Left cardiac atrium (tissue), 4 donors: ENCODE measurements at places on chromosomes 4 and X. TPM values are rescaled to one million over a fixed set of nuclear protein-coding genes. Genes with fewer than 3 reads are reported as not detected.

Gene CXCL3
- 0.88 TPM for total RNA-seq

Gene BMPR1B
- total RNA-seq, result 2.0 TPM

Gene NALF2
- total RNA-seq, result 57.0 TPM

Gene GAB1
- total RNA-seq, result 35.4 TPM

DNA sequence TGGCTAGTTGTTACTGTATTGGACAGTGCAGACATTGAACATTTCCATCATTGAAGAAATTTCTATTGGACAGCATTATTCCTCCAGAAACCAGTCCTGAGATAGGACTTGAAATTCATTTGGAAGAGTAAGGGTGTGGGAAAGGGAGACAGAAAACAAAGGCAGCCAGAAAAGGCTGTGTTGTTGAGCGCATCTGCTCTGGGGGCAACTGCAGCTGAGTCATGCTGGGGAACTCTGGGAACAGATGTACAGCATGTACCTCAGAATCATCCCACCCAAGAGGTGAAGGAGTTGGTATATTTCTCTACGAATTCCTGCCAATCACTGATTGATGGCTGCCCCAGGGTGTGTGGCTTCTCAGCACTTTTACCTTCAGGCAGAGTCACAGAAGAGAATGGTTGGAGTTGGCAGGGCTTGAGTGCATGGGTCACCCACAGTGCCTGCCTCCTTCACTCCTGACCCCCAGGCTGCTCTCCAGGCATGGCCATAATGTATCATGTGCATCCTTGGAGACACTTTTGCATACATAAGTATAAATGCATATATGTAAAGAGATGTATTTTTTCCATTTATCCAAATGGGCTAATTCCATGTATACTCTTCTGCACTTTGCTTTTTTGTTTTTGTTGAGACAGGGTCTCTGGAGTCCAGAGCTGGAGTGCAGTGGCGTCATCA is 39.4 kb downstream of the GEMIN8 start:
- no peak for DNase-seq

- DNase-seq, result no peak
These were observed 96.7 kb downstream of the SRPX start for GRCh38 chrX:38124000-38124399.

GRCh38 chr4:30537456-30537855 is 182.7 kb upstream of the PCDH7 start:
- no peak for DNase-seq

DNA sequence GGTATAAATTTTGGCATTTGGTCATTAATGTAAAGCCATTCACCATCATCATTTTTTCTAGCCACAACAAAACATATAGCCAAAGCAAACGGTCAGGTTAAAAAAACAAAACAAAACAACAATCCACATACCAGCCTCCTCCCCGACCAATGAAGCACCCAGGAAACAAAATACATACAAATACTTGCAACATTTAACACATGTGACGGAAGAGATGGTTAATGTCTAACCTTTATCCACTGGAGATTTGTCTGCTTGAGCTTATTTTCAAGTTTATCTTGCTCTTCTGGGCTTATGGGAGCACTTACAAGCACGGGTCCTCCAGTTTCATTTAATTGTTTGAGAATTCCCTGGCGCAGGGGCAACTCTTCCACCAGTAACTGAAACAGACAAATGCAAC is 857.5 kb upstream of the FTHL17 start:
- no peak for DNase-seq

DNA sequence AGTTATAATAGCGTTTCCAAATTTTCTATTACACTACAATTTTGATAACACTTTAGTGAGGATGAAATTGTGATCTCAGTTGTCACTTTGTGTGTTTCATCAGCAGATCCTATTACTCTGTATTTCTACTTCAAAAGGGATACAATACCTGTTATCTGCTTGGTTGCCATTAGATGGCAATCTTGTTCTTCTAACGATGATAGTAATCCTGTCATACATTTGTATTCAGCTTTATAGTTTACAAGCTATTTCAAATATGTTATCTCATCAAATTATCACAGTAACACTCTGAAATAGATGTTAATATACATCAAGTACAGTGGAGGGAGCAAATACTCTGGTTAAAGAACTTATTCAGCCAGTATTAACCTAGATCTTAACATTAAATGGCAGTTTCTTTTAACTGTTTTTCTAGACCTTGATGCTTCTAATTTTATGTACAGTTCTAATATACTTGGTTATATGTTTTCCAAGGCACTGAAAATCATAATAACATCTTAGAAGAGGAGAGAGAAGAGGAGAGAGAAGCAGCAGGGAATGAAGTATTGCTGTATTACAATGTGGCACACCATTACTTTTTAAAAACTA is 292.0 kb downstream of the CCSER1 start:
- no peak for DNase-seq

- no peak for DNase-seq
These were observed 126.9 kb downstream of the CPZ start for GRCh38 chr4:8719421-8719820.
